CD14-positive monocyte (primary cell): ENCODE measurements at places on chromosomes 6 and 20.

DNA sequence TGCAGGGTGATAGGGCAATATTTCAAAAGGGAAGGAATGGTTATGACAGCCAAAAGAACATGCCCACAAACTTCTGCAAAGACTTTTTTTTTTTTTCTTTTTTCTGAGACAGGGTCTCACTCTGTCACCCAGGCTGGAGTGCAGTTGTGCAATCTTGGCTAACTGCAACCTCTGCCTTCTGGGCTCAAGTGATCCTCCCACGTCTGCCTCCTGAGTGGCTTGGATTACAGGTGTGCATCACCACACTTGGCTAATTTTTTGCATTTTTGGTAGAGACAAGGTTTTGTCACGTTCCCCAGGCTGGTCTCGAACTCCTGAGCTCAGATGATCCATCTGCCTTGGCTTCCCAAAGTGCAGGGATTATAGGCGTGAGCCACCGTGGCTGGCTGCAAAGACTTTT, 117.6 kb upstream of the ADGRF1 start:
- H3K27ac ChIP-seq = no peak overlapping the region
- peak; percentile 9 for DNase-seq
- no peaks in the 10 kb centered on the region for H3K27me3 ChIP-seq
- H3K36me3 ChIP-seq = no peaks in the 10 kb centered on the region
- peaks cover 49% of the 10 kb centered on the region for H3K4me1 ChIP-seq
- H3K4me3 ChIP-seq = no peak overlapping the region

DNA sequence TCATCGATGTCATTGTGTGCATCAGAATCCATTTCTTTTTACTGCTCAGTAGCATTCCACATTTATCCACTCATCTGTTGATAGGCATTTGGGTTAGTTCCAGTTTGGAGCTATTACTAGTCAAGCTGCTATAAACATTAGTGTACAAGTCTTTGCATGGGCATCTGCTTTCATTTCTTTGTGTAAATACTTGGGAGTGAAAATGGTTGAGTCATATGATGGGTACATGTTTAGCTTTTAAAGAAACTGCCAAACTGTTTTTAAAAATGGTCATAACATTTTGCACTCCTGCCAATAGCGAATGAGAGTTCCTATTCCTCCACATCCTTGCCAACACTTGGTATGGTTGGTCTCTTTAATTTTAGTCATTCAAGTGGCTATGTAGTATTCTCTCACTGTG, 21.2 kb upstream of the SLC22A2 start:
- no peak overlapping the region for H3K4me3 ChIP-seq
- no peaks in the 10 kb centered on the region for H3K4me1 ChIP-seq
- H3K27ac ChIP-seq = no peak overlapping the region
- no peaks in the 10 kb centered on the region for H3K27me3 ChIP-seq

DNA sequence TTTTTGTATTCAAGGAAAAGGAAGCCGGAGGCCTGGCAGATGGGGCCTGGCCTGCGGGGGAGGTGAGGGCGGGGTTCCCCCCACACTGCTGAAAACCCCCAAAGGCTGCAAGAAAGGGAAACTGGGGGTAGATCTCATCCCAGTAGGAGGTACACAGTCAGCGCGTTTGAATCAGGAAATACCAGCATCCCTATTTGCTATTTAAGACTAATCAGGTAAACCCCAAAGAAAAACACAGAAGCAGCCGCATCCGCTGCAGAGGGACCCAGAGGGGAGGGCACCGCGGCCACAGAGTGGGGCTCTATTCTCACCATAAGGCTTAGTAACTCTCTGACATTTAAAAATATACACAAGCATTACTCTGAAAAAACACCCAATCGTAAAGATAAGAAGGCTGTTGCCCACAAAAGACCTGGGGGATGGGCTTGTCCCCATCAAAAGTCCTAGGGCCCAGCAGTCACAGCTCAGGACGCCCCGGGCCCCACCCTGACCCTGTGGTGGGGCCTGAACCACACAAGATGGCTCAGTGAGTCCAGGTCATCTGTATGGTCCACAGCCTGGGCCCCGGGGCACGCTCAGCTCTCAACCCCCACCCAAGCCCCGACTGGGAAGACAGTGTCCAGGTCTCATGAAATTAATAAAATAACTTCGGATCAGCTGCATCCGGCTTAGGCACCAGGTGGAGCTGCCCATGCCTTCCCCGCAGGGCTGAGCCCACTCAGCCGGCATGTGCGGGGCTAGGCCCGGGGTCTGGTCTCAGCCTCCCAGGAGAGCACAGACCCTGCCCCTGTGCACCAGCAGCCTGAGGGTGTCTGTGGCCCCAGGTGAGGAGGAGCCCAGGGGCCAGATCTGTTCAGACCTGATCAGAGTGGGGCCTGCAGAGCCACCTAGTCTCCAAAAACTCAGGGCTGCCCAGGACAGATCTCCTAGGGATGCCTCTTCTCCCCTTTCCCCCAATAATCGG, 31.0 kb downstream of the KCNQ2 start:
- no peak overlapping the region for H3K27ac ChIP-seq
- no peak overlapping the region for H3K4me3 ChIP-seq
- peaks cover 14% of the 10 kb centered on the region for H3K27me3 ChIP-seq
- no peak for DNase-seq
- no peaks in the 10 kb centered on the region for H3K36me3 ChIP-seq

GRCh38 chr6:162615016-162615705, 112.4 kb downstream of the PRKN start:
- no peaks in the 10 kb centered on the region for H3K27me3 ChIP-seq
- H3K4me3 ChIP-seq = no peak overlapping the region
- no peaks in the 10 kb centered on the region for H3K36me3 ChIP-seq
- H3K4me1 ChIP-seq = no peaks in the 10 kb centered on the region
- peak; percentile 17 for DNase-seq
- H3K27ac ChIP-seq = no peak overlapping the region
